ENCODE measurements at places on chromosomes 16 and 17.
A peak's percentile ranks its signal among the peaks of the same experiment; 100 is the strongest.

- DNase-seq: no peak
Observed at GRCh38 chr17:50115756-50116155, 14.2 kb downstream of the SAMD14 start.

DNA sequence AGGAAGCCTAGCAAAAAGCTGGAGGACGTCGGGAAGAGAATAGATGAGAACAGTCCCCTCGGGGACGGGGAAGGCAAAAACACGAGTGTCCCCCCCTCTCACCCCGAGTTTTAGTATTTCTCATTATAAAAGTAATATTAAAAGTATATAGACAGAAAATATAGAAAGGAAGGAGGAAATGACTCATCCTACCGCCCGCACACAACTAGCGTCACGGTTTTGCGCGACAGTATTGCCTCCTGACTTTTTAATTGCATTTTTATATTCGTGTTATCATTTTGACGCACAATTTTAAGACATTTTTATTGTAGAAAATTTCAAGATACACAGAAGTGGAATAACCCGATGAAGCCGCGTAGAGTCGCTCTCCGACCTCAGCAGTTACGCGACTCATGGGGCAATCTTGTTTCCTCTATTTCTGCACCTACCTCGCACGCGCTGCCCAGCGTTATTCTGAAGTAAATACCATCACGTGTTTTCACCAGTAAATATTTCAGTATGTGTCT is 652 bp upstream of the SLC25A19 start:
- no peak for DNase-seq

GRCh38 chr16:66623755-66624154 is 19.3 kb downstream of the CMTM3 start:
- no peak for DNase-seq

GRCh38 chr17:2351269-2351668 is 14.0 kb downstream of the SGSM2 start:
- DNase-seq: no peak

DNA sequence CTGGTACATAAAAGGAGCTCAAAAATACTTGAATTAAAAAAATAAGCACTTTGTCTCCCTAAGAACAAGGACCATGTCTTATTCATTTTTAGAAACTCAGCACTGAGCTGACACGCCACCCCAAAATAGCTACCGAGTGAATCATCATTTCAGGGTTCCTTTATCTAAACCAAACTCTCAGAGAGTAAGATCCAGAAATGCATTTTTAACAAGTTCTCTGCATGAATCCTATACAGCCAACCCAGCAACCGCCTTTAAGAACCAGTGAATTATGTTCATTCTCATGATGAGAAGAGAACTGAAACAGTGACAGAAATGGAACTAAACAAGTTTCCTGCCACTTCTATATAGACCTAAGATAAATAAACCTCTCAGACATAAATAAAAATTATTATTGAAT is 8.7 kb downstream of the C16orf87 start:
- DNase-seq: no peak

- DNase-seq: no peak
Observed at GRCh38 chr17:19424934-19425868, 14.2 kb downstream of the RNF112 start.

DNA sequence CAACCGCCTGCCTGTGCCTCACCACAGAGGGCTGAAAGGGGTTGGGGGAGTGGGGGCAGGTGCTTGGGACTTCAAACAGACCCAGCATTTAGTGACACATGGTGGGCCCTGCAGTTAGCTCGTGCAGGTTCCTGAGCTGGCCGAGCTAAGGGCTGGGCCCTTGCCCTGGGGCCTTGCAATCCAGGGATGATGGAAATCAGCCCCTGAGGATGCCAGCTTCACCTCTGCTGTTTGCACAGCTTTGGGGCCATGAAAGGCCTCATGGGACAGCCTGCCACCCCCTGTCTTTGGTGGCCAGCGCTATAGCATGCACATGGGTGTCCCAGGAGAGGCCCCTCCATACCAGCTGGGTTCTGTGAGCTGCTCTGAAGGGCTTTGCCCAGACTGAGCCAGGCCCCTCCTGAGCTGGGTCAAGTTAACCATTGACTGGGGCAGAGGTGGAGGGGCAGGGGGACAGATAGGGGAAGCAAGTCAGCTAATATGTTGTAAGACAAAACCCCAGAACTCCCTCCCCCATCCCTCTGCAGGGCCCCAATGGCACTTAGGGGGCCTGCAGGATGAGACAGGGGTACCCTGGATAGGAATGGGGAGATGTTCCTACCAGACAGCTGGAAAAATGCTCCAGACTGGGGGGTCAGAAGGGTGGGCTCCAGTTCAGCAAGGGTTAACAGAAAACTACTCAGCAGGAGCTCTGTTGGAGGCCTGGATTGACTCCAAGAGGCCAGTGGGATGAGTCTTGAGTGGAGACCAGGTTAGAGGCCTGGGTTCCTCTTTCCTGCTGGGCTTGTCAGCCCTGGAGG is 692 bp downstream of the PRR15L start:
- no peak for DNase-seq

- DNase-seq: no peak
Observed at GRCh38 chr16:66135838-66136237, 230.7 kb upstream of the CDH5 start.

DNA sequence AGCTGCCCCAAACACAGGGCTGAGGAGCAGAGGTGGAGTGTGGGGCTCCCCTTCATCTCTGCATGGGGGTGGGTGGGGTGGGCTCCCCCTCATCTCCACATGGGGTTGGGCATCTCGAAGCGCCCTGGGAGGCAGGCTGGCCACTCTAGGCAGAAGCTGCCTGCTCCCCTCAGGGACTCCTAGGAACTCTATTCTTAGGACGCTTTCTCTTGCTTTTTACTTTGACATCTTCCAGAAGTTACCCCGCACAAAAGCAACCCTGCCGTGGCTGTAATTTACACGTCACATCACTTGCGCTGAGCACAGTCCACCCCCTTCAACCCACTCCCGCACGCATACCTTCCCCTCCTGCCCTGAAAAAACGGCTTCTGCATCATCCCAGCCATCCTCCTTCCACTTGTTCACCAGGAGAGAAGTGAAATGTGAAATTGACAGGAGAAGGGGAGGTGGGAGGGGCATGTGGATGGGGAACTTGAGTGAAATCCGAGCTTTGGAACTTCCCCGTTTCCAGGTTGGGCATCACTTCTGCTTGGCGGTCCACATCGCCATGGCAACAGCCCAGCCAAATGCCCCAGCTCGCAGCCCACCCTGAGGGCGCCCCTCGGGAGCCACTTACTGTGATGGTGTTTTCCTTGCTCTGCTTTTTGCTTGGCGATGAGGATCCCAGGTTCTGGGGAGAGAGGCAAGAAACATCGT is 53.7 kb upstream of the RCVRN start:
- no peak for DNase-seq

DNA sequence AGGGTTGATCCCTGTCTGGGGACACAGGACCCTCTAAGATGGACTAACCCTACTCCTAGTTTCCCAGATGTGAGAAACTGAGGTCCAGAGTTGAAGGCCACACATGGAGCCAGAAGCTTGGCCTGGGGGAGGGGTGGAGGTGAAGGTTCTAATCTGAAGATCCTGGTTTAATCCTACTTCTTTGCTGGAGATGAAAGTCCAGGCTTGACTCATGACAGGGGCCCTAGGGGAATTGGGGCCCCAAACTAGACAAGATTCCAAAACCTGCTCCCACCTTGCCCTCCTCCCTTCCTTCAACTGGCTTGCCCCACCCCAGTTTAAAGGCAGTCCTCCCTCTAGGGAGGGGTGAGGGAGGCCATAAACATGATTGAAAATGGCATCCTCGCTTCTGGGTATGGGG is 21.6 kb downstream of the IGF2BP1 start:
- DNase-seq: no peak

DNA sequence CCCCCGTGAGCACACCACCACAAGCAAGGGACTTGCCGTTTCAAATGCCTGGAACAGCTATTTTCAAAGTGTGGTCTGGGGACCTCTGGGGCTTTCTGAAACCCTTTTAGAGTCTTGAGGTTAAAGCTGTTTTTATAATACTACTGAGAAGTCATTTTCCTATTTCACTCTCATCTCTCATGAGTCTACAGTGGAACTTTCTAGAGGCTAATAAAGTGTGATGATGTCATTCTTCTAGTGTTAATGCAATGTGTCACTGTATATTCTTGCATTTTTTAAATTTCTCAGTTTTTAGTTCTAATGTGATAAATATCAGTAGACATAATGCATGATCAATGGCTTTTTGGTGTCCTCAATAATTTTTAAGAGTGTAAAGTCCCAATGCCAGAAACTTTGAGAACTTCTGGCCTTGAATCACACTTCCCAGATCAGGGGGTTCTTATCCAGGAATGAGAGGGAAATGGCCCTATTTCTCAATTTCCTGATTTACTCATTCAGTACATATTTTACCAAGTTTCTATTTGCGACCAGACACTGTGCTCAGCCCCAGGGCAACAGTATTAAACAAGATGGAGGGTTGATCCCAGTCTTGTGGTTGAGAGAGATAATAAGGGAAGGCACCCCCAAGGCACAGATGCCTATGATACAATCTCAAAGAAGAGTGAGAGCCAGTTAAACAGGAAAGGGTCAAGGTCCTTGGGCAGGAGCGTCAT is 444.0 kb downstream of the HS3ST3B1 start:
- no peak for DNase-seq

GRCh38 chr16:75292691-75293090 is 41.3 kb upstream of the BCAR1 start:
- no peak for DNase-seq

DNA sequence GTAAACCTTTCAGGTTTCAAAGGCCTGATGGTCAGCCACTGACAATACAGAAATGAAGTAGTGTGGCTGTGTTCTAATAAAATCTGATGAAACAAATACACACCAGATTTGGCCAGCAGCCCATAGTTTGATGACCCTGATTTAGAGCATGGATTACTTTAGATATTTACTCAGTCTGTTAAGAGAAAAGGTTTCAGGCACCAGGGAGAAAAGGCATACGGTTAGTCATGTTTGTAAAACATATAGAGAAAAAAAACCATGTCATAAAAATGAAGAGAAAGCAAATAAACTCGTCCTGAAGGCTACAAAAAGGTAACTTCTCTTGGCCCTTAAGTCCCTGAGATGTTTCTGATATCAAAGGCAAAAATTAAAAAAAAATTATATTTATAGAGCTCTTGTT is 112.1 kb downstream of the ADAMTS18 start:
- no peak for DNase-seq

- DNase-seq: no peak
Observed at GRCh38 chr17:66466840-66467367, 164.5 kb downstream of the PRKCA start.

DNA sequence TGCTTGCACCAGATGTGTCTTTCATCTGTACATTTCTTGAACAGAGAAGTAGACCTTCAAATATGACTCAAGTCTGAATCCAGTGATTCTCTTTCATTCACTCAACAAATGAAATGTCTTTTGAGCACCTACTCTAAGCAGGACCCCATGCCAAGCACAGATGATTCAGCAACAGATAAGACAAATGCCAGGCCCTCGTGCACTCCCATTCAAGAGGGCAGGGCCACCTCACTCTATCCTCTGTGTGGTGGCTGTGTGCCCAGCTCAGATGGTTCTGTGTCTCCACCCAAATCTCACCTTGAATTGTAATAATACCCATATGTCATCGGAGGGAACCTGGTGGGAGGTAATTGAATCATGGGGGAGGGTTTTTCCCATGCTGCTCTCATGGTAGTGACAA is 74.1 kb upstream of the NKD1 start:
- no peak for DNase-seq

GRCh38 chr16:87233928-87234327 is 83.3 kb downstream of the C16orf95 start:
- DNase-seq: no peak

DNA sequence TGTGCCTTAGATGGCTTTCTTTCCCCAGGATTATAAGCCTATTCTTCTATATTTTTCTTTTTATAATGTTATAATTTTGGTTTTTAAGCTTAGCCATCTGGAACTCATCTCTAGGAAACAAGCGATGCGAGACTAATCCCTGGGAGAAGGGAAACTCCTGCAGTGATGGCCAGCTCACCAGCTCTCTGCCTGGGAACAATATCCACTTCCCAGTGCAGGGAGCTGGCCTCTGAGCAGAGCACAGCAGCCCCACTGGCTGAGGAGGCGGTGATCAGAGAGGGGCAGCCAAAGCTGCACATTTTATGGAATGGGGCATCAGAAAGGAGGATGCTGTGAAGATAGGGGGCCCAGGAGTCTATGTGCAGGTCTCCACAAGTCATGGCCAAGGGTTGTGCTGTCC is 183.3 kb downstream of the LGALS9B start:
- no peak for DNase-seq

GRCh38 chr17:77916264-77916663 is 42.2 kb upstream of the TNRC6C start:
- no peak for DNase-seq

GRCh38 chr17:66073384-66073783 is 118.5 kb downstream of the CEP112 start:
- DNase-seq: no peak

DNA sequence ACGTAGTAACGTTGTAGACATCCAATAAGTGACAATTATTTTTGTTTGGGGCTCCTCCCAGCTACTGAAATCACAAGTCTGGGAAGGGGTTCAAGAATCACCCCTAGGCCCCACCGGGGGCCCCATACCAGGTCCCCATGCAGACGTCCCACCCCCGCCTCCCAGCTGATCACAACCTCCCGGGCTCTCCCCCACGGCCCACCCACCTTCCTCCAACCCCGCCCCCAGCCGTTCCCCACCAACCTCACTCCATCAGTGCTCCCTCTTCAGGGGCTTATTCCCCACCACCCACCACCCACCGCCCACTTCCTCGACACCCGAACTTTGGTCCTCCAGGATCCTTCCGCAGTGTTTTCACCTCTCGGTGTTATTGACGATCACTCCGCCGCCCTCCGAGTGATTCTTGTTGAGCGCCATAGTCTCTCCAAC is 240 bp downstream of the WBP2 start:
- no peak for DNase-seq

GRCh38 chr17:76709077-76709950 is 1.5 kb downstream of the MXRA7 start:
- peak; percentile 38 for DNase-seq

- peak; percentile 5 for DNase-seq
Observed at GRCh38 chr17:58415371-58416055, 1.8 kb downstream of the RNF43 start.

DNA sequence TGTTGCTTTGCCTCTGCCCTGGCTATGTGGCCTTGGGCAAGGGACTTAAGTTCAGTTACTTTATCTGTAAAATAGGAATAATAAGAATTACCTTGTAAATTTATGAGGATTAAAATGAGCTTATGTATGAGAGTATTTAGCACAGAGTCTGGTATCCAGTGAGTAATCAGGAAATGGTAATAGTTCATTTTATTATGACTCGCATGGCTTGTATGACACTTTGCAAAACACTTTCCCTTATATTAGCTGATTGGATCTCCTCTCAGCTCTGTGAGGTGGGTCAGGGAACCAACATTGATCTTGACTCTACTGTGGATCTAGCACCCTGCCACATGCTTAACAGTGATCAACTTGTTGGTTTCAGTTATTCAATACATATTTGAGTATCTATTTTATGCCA is 8.3 kb upstream of the CDH3 start:
- DNase-seq: no peak
